Caudate nucleus (tissue), 63 donors: ENCODE measurements at places on chromosomes 6 and 20.
A peak's percentile ranks its signal among the peaks of the same experiment; 100 is the strongest.

DNA sequence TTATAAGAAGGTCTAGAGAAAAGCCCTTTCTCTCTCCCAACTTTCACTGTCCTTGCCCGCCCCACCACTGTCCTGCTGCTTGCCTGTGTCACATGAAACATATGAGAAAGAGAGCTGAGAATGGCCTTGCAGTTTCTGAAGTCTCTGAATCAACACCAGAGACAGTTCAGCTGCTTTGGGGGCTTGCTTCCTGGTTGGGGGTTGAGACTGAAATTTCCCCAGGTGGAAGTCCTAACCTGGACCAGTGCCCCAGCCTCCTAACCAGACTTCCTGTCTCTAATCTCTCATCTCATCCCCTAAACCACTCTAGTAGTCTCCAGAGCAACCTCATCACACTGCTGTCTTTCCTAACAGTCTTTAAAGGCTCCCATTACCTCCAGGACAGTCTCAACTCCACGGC lies 10.7 kb downstream of the TRAM2 start:
- DNase-seq, result no peak

DNA sequence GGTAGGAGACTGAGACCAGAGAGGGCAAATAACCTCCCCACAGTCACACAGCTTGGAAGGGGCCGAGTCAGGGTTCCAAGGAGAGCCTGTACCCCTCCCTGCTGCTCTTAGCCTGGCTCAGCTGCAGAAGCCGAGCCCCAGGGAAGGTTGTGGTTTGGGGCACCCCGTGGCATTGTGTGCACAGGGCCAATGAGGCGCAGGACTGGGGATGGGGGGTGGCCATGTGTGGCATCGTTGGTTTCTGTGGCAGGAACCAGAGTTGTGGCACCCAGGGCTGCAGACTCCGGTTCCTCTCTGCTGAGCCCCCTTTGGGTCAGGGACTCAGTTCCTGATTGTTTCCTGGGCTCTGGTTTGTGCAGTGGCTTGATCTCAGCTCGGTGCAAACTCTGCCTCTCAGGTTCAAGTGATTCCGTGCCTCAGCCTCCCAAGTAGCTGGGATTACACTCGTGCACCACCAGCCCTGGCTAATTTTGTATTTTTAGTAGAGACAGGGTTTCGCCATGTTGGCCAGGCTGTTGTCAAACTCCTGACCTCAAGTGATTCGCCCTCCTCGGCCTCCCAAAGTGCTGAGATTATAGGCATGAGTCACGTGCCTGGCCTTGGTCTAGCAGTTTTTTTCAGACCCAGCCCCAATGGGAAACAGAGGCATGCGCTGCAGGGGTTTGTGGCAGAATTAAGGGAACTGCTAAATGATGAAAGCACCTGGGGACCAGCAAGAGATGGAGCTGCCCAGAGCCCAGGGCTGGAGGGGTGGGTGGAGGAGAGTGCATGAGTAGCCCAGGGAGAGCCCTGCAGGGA lies 221.0 kb upstream of the SULF2 start:
- no peak for DNase-seq

DNA sequence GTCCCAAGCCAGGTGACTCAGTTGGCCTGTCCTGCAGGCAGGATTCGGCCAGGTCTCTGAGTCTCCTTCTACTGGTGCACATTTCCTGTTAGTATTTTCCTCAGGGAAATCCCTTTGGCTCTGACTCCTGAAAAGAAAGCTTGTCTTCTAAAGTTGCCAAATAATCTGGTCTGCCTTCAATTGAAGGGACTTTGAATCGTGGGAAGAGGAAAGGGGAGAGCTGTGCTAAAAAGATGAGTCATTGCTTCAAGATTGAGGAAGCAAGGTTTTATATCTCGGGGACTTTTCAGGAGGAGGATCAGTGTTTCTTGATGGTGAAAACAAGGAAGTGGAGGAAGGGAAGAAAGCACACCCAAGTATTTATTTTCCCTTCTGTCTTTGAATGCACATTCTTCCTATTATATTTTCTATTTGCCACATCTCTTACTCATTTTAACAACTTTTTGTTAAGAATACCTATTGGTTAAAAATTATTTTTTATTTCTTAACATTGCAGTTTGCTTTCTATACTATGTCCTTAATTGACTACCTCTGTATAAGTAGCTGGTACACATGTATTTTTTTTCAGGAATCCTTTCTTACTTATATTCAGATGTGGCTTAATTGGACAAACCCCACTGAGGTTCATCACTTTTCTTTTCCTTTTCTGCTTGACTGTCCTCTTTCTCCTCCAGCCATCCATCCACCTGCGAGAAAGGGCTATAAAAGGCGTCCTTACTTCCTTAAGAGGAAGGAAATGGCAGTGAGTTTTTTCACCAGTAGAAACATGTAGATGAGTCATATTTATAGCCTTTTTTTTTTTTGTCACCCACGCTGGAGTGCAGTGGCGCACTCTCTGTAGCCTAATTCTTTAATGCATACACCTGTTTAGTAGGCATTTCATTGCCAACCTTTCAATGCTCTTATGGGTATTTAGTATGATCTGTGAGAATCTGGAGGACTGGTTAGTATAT lies 15.0 kb upstream of the IFNGR1 start:
- no peak for DNase-seq

- no peak for DNase-seq
These were observed 1.1 kb downstream of the PLTP start for GRCh38 chr20:45910670-45911485.

DNA sequence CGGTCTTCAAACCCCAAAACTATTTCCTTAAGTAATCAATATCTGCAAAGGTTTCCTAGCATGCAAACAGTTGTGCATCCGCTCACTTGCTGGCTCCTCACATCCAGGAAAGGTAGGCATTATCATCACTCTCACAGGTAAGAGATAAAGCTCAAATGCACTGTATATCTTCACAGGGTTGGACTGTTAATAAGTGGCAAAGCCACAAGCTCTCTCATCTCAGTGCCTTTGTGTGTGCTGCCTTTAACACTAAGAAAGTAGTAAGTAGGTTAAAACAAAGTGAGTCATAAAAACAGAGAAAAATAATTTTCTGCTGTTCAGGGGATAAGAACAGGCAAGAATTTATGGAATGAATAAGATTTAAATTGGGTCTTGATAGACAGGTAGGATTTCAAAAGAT lies 21.3 kb downstream of the MAN1A1 start:
- DNase-seq, result no peak

DNA sequence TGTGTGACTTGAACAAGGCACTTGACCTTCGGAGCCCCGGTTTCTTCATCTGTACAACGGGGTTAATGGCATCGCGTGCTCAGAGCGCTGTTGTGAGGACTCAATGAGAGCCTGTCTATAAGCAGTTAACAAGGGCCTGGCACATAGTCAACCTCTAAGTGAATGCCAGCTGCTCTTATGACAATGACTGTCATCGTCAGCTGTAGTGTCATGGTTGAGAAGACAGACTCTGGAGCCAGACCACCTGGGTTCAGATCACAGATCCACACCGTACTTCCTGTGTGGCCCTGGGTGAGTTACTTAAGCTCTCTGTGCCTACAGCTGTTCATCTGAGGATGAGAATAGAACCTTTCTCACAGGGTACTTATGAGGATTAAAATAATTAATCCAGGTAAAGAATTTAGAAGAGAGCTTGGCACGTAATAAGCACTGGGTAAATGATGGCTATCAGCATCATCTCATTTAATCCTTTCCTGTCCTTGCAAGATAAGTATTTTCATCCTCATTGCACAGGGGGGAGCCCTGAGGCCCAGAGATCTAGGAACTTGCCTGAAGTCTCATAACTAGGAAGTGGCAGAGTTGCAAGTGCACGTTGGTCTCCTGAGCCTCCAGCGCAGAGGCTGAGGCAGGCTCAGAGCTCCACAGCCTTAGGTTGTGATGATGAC lies 105.3 kb downstream of the EYA2 start:
- DNase-seq, result no peak

GRCh38 chr6:4531406-4531805 lies 244.8 kb upstream of the CDYL start:
- no peak for DNase-seq

DNA sequence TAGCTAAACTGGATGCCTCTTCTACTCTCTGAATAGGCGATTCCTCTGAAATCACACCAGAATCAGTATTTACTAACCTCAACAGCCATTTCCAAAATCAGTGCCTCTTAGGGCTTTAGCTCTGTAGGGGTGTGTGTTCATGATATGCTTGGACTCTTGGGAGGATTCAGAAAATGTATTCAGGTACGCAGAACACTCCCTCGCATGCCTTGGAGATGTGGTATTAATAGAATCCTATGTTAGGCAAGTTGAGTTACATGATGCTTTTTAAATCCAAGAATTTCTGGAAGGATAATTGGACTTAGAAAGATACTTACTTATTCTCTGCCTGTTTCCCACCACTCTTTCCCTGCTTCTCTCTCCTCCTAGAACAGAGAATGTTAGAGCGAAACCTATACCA lies 31.8 kb upstream of the PBOV1 start:
- DNase-seq, result no peak

GRCh38 chr20:32468860-32469259 lies 110.7 kb downstream of the ASXL1 start:
- DNase-seq, result no peak

DNA sequence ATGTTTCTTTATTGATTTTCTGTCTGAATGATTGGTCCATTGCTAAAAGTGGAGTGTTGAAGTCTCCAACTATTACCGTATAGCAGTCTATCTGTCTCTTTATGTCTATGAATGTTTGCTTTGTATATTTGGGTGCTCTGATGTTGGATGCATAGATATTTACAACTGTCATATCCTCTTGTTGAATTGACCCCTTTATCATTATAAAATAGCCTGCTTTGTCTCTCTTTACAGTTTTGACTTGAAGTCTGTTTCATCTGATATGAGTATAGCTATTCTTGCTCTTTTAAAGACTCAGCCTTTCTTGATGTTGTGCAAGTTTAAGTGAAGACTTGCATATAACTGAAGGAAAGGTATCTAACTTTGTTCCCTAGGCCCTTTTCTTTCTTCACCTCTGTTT lies 173.8 kb upstream of the RAB32 start:
- no peak for DNase-seq

DNA sequence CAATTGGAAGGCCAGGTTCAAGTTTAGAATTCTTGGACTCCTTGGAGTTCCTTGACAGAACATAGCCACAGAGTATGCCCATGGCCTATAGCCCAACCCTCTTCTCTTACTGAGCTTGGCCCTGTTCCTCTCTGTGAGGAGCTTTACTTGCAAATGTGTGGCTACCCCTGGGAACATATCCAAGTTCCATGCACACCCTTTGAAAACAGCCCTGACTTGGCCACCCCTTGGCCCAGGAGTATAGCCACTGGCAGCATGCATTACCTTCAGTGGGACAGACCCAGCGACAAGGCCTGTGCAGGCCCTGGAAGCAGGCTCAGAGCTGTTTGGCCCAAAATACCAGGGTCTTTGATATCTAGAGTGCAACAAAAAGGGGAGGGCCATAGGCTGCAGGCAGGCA lies 19.5 kb upstream of the MAS1 start:
- no peak for DNase-seq

DNA sequence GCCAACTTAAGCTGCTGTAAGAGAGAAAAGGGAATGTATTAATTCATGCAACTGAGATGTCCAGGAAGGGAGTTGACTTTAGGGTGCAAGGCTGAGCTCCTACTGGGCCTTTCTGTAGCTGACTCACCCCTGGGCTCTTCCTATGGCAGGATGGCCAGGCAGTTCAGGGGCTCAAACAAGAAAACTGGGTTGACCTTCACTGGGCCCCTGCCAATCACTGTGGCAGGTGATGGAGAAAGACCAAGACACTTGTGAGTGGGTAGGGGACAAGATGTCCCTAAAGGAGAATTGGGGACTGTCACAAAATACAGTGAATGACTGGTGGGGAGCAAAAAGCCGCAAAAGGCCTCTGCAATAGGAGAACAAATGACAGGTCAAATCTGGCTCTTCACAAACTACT lies 21.5 kb upstream of the RALGAPA2 start:
- no peak for DNase-seq

DNA sequence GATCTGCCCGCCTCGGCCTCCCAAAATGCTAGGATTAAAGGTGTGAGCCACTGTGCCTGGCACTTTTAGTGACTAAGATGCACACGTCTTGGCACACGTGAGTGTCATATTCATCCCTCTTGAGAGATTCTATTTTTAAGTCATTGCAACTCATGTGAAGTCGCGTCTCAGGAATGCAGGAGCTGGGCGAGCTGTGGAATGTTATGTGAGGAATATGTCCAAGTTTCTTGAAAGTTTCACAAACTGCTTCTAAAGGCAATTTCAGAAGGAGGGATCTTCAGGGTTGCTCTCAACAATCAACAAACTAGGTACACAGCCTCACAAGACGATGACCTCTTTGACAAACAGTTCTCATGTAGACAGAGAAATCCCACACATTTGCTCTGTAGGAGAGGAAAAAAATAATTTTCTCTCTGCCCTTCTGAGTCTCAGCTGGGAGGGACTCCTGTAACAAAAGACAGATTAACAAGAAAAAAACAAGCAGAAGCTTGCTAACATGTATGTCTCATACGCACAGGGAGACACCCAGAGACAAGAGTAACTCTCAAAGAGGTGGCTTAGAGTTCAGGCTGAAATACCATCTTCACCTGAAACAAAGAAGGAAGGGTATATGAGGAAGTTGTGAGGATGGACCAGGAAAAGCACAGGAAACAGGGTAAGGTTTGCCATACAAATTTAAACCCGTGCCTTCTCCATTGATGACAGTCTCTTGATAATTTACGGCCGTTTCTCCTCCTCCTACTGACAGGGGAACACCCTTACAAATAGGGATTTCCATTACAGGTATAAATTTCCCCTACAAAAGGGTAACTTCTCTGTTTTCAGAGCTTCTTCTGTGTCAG lies 45.3 kb upstream of the FAM50B start:
- no peak for DNase-seq

DNA sequence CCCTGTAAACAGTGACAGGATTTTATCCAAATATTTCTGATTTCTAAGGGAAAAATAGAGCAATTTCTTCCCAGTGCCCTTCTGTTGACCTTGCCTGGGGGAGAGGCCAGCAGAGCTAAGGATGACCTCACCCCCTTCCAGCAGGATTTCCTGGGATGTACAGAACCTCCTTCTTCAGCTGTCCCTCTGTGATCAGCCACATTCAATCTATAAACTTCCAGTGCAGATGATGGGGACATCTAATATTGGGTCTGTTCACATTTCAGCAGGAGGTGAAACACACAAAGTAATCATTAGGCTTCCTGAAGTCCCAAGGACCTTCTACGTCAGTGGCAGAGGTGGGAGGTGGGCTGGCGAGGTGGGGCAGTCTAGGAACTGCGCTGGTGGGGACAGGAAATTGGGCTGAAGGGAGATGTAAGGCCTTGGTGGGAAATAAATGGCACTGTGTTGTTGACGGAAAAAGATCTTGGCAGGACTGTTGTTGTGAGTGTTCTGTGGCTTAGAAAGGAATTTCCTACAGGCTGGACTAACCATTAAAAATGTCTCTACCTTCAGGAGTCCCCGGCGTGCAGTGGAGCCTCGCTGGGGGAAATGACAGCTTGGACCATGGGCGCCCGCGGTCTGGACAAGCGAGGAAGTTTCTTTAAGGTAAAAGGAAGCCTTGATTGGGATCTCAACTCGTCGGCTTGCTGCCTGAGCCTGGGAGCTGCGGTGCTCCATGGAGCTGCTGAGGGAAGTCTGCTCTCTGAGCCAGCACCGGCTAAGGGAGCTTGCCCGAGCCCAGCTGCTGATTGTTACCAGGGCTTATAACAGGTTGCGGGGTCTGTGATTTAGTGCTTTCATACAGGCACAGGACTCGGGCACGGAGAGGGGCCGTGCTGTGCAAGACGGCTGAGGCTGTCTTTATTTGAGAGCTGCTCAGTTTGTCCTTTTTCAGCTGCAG lies 127.9 kb upstream of the NAA20 start:
- peak; percentile 29 for DNase-seq
